Activated T-cell treated with anti-CD3 and anti-CD28 coated beads for 24 hours (primary cell): ENCODE measurements at places on chromosomes 13 and 19.

DNA sequence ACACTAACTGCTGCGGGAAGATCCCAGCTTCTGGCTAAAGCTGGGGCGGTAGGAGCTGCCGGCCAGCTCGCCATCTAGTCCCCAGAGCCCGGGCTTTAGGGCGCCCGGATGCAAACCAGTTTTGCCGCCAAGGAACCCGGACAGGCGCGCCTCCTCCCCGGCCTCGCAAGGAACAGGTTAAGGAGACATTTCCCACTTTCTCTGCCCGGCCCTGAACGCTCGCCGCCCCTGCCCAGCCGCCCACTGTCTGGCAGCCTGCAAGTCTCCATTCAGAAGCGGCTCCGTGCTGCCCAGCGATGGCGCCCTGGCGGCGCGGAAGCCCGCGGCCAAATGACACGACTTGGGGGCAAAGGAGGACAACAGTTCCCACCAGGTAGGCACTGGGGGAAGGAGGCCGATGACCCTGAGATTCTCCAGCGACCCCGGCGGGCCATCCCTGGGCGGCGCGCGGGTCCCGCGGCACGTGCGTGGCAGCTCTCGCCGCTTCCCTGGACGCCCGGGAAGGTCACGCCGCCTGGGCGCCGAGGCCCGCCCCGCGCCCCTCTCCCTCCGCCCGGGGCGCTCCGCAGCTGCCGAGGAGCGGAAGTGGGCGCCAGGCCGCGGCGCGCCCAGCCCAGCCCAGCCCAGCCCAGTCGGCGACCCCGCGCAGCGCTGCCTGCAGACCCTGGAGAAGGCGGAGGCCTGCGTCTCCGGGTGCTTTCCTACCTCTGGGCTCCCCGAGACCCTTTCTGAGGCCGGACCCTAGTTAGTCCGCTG, 42.2 kb upstream of the HNRNPA1L2 start:
- DNase-seq: no peak

DNA sequence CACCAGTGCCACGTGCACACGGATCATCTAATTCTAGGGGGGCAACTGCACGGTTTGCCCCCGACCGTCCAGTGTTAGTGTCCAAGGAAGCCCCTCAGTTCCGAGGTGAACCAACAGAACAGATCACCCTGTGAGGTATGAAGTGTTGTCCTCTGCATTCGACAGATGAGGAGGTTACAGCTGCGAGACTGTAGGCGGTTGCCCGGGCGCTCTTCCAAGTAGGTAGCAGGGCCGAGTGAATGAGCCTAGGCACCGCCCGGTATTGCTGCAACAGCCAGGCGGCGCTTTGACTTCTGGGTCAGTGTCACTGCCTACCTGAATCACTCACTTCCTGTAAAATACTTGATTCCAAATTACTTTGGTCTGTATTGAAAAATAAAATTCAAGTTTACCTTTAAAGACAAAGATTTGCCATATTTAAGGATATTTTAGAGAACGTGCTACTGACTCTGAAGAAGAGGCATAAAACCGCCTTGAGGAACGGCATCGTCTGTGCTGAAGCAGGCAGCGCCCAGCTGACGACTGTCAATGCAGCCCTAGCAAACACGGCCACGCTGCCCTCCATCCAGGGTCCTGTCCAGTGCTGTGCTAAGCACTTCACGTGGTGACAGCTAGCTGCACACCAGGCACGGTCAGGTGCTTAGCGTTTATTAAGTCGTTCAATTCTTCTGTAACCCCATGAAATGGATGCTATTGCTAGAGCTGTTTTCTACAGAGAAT, 19.3 kb upstream of the RASA3 start:
- peak; percentile 30 for DNase-seq

DNA sequence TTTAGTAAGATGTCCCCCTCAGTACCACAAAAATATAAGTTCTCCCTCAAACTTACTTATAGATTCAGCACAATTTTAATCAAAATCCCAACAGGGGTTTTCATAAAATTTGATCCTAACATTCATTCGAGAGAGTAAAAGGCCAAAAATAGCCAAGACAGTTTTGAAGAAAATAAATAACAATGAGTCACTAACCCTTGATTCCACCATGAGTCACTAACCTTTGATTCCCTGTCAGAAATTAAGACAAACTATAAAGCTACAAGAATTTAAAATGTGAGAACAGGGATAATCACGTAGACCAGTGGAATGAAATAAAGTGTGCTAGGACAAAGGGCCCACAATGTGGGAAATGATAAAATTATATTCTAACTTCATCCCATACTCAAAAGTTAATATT, 320.3 kb downstream of the SUCLA2 start:
- DNase-seq: no peak

DNA sequence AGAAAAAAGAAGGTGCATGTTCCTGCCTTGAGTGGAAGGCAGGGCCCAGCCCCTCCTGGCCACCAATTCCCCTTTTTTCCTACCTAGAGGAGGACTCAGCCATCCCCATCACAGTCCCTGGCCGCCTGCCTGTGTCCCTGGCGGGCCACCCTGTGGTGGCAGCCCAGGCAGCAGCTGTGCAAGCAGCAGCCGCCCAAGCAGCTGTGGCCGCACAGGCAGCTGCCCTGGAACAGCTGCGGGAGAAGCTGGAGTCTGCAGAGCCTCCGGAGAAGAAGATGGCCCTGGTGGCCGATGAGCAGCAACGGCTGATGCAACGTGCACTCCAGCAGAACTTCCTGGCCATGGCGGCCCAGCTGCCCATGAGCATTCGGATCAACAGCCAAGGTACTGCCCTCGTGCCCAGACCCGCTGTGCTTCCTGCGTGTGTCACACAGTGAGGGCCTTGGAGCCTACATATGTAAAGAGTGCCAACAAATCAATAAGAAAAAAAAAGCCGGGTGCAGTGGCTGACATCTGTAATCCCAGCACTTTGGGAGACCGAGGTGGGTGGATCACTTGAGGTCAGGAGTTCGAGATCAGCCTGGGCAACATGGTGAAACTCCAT, 17.6 kb upstream of the WDR18 start:
- no peak for DNase-seq

DNA sequence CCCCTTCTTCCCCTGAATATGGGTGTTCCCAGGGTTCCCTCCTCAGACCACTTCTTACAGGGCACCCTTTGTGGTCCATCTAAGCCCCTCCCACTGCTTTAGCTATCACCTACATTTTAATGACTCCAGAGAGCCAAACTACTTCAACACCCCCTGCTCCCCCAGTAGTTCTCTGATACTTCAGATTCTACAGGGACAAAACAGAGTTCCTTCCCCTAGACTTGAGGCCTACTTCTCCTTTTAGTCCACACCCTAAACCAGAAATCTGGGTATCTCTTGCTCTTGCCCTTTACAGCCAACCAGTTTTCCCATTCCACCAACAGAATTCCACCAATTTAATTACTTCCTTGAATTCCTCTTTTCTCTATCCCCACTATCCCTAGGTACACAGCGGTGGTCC, 107.2 kb downstream of the KCNRG start:
- no peak for DNase-seq

- no peak for DNase-seq
Observed at GRCh38 chr19:35077411-35078223, 36.1 kb downstream of the HPN start.

DNA sequence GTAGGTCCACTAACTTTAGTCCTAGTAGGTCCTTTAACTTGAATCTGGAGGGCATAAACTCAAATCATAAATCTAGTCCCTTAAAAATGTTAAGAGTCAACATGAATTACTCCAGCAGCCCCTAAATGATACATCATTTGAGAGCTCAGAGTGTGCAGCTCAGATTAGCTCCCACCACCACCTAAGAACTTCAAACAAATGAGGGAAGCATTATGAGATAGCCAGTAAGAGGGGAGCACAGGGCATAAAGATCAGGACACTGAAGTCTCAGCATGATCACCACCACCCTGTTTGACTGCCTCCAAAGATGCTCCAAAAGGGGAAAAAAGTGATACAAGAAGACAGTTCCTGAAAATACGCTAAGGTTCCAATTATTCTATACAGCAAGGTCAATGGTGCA, 5.7 kb downstream of the PROSER1 start:
- DNase-seq: no peak

DNA sequence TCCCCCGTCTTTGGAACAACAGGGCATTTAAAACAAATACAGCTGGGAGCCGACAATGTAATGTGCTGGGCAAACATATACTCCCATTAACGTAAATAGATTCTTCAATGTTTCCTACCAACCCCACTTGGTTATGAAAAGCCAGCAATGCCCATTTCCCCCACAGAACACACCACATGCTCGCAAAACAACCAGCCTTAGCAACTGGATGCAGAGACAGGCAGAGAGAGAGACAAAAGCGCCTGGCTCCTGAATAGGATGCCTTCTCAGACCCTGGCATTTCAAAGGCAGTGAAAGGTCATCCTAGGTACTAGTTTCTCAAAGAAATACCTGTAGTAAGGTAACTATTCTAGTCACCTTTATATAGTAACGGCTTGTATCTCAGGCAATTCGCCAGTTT, 462.9 kb downstream of the ITGBL1 start:
- no peak for DNase-seq

- DNase-seq: no peak
Observed at GRCh38 chr19:17872251-17873001, 681 bp downstream of the SLC5A5 start.

GRCh38 chr13:111957913-111958450, 109.0 kb upstream of the SOX1 start:
- no peak for DNase-seq

DNA sequence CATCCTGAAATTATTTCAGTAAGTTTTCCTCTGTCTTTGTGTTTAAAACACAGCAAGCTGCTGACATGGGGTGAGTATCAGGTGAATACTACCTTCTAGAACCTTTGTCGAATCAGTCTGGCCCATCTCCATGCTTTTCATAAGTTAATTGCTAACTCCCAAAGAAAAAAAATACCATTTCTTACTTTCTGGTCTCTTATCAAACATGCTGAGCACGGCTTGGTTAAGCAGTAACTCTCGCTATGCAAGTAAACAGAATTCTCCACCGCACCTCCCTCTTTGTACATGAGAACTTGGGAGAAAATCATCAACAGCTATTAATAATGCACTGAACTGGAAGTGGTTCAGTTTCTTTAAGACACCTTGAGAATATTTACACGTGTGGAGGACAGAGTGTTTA, 88.6 kb downstream of the FGF9 start:
- DNase-seq: no peak

DNA sequence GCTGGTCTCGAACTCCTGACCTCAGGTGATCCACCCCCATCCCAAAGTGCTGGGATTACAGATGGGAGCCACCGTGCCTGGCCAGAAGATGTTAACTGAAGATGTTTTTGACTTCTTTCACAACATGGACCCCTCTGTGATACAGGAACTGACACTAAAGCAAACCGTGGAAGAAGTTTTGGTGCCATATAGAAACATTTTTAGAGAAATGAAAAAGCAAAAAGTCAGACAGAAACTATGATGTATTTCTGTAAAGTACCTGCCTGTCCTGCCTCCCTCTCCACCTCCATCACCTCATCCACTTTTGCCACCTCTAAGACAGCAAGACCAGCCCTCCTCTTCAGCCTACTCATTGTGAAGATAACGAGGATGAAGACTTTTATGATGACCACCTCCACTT, 11.3 kb downstream of the FBXO27 start:
- DNase-seq: no peak

- no peak for DNase-seq
Observed at GRCh38 chr13:113065406-113066141, 40.0 kb upstream of the F7 start.

GRCh38 chr19:51116736-51117286, 7.9 kb upstream of the SIGLEC9 start:
- DNase-seq: no peak

GRCh38 chr13:51998723-51999509, 12.3 kb downstream of the ATP7B start:
- no peak for DNase-seq

DNA sequence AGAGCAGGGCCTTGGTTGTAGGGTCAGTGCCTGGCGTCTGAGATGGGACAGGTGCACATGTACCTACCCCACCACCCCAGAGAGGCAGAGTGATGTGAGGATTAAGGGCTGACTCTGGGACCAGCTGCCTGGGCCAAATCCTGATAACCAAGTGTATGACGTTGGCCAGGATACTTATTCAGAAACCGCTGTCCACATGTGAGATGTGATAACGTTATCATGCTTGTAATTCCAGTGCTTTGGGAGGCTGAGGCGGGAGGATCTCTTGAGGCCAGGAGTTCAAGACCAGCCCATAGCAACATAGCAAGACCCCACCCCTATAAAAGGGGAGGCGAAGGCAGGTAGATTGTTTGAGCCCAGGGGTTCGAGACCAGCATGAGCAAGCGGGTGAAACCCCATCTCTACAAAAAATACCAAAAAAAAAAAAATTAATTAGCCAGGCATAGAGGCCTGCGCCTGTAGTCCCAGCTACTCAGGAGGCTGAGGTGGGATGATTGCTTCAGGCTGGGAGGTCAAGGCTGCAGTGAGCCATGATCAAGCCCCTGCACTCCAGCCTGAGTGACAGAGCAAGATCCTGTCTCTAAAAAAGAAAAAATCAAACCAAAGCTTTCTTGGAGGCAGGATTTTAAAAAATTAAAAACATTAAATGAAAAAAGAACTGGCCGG, 10.0 kb downstream of the ADGRE5 start:
- DNase-seq: no peak

DNA sequence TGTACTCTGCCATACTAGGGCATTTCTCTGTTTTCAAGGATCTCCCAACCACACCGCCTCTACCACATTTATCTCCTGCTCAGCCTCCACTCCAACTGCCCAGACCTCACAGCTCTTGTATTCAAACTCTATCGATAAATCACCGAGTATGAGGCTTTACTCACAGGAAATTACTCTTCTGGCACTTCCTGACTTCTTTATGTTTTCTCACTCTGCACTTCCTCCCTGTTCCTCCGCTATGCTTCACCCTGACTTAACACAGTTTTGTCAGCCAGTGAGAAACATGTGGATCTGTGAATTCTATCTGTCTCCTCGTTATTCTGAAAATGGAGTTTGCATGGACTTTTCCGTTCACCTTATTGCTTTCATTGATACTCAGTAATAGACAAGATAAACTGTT, 2.6 kb upstream of the CARD8 start:
- no peak for DNase-seq

GRCh38 chr19:46787331-46788261, 798 bp downstream of the SLC1A5 start:
- DNase-seq: no peak

DNA sequence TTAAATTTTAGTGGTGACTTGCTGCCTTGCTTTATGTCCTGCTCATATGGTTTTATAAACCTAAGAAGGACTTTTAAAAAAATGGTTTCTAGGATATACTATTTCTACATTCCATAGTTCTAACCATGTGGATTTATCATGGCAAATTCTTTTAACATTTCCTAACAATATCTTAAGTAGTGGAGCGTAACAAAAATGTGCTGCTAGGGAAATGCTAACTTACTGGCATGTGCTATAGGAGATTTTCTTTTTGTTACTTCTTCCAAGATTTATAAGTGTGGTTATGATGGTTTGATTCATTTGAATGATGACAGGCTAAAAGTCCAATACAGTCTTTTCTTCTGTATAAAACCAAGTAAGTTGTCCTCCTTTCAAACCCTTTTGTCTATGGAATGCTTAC, 713.7 kb downstream of the SLITRK1 start:
- DNase-seq: no peak
